ENCODE measurements at places on chromosomes 1 and 21. TPM values are rescaled to one million over a fixed set of nuclear protein-coding genes. Genes with fewer than 3 reads are reported as not detected.

GRCh38 chr1:203219934-203220333 is 9.5 kb downstream of the CHIT1 start:
- DNase-seq, result no peak

DNA sequence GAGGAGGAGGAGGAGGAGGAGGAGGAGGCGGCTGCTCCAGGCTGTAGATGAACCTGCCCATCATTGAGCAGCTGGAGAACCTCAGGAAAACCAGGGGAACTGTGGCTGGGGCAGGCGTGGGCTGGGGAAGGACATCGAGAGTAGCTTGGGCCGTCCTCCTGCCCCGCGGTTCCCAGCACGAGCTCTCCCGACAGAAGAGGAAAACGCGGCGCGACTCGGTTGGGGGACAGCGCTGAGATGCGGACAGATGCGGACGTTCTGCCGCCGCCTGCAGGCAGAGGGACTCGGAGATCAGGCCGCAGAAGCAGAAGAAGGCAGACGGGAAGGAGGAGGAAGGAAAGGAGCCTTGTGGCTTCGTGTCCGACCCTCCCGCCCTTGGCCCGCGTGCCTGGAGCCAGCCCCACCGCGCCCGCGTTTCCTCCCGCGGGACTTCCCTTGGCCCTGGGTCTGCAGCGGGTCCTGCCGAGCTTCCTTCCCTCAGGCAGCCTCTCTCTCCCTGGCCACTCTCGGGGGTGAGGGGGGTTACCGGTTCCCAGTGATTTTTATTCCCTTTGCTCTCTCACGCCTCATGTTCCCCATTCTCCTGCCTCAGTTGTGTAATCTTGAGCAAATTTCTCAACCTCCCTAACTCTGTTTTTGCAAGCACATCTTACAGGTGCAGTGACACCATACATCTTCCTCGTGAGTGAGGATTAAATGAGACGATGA is 1.7 kb upstream of the TNFRSF9 start:
- DNase-seq, result peak; percentile 54

- no peak for DNase-seq
These were observed 38.5 kb upstream of the DENND1B start for GRCh38 chr1:197813741-197814140.

GRCh38 chr1:22745669-22746585 is 35.3 kb downstream of the EPHB2 start:
- DNase-seq, result no peak

GRCh38 chr1:25895365-25895990 is 10.7 kb downstream of the STMN1 start:
- peak; percentile 91 for DNase-seq

The SKI gene
- 46.9 TPM for total RNA-seq

The S100A16 gene
- 122 TPM for total RNA-seq

The RGS13 gene
- not detected for total RNA-seq

The SERTAD4 gene
- total RNA-seq, result 8.8 TPM
